ENCODE measurements at places on chromosomes 5 and 9. TPM values are rescaled to one million over a fixed set of nuclear protein-coding genes. Genes with fewer than 3 reads are reported as not detected.

DNA sequence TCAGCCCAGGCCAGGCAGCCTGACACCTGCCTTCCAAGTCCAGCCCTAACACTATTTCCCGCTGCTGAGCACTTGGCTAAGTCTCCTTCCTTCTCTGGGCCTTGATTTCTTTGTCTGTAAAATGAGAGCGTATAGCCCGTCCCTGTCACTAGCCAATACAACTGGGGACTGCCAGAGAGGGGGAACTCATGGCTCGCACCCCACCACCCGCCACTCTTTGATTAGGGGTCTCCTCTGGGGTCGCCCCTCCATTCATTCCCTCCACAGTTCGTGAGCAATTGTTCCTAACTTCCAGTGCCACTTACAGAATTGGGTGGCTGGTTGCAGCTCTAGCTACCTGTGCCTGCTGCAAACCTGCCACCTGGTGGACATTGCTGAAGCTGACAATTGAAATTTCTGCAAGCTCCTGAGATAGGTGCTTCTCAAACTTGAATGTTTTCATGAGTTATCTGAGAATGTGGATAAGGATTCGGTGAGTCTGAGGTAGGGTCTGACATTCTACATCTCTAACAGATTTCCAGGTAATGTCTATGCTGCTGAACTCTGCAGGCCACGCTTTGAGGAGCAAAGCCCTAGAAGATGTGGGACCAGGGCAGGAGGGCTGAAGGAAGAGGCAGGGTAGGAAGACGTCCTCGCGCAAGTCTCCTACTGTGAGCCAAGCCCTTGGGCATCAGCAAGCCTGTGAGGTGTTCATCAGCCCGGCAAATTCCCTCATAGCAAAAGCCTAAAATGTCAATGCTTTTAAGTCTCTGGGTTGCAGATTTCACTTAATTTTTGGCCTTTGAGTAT is 13.3 kb upstream of the RECK start:
- H3K4me3 ChIP-seq: no peak overlapping the region
- H3K27me3 ChIP-seq: no peaks in the 10 kb centered on the region
- no peaks in the 10 kb centered on the region for H3K4me1 ChIP-seq
- peak; percentile 73 for DNase-seq
- no peaks in the 10 kb centered on the region for H3K36me3 ChIP-seq

- no peaks in the 10 kb centered on the region for H3K4me1 ChIP-seq
- H3K4me3 ChIP-seq: no peak overlapping the region
- no peaks in the 10 kb centered on the region for H3K27me3 ChIP-seq
- no peak for DNase-seq
These were observed 57.9 kb upstream of the MIER3 start for GRCh38 chr5:57009811-57010210.

- DNase-seq: no peak
- no peak overlapping the region for H3K4me3 ChIP-seq
- no peak overlapping the region for H3K27ac ChIP-seq
- peaks cover 10% of the 10 kb centered on the region for H3K4me1 ChIP-seq
- H3K27me3 ChIP-seq: no peaks in the 10 kb centered on the region
These were observed 7.3 kb upstream of the TCF7 start for GRCh38 chr5:134106991-134107701.

- no peaks in the 10 kb centered on the region for H3K36me3 ChIP-seq
- no peaks in the 10 kb centered on the region for H3K4me1 ChIP-seq
- H3K27ac ChIP-seq: no peak overlapping the region
- no peaks in the 10 kb centered on the region for H3K27me3 ChIP-seq
- DNase-seq: no peak
These were observed 236.4 kb downstream of the LRRC70 start for GRCh38 chr5:62814991-62815390.

GRCh38 chr9:121972501-121972981 is 120.6 kb downstream of the TTLL11 start:
- no peak overlapping the region for H3K4me3 ChIP-seq
- peaks cover 3% of the 10 kb centered on the region for H3K4me1 ChIP-seq
- H3K27me3 ChIP-seq: no peaks in the 10 kb centered on the region
- no peaks in the 10 kb centered on the region for H3K36me3 ChIP-seq
- no peak overlapping the region for H3K27ac ChIP-seq

DNA sequence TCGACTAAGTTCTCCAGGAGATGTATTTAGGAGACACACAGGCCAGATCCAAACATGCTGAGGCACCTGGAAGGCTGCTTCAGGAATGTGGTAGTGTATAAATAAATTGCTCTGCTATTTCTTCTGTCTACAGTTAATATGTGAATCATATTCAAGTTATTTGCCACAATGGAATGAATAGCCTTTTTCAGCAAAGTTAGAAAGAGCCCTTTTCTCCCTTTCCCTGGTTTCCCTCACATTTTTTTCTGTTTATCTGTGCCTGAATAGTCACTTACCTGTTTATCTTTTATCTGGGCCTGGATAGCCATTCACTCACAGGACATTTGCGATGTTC is 44.1 kb upstream of the CLINT1 start:
- no peaks in the 10 kb centered on the region for H3K27me3 ChIP-seq
- no peaks in the 10 kb centered on the region for H3K36me3 ChIP-seq
- peak overlapping the region; percentile 34 for H3K27ac ChIP-seq
- H3K4me3 ChIP-seq: no peak overlapping the region

DNA sequence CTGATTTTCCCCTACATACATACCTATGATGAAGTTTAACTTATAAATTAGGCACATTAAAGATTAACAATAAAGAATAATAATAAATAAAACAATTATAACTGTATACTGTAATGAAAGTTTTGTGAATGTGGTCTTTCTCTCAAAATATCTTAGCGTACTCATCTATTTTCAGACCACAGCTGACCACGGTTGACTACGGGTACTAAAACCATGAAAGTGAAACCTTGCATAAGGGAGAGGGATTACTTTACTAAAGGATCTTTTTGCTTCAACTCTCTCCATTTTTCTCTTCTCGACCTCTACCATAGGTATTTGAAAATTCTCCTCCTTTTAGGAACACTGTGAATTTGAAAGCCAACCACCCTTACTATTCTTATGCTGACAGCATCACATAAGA is 475.5 kb downstream of the CETN3 start:
- H3K36me3 ChIP-seq: no peaks in the 10 kb centered on the region
- no peaks in the 10 kb centered on the region for H3K4me1 ChIP-seq
- no peak overlapping the region for H3K4me3 ChIP-seq
- DNase-seq: no peak

- no peak overlapping the region for H3K27ac ChIP-seq
- H3K4me3 ChIP-seq: no peak overlapping the region
- H3K4me1 ChIP-seq: peaks cover 9% of the 10 kb centered on the region
- H3K27me3 ChIP-seq: no peaks in the 10 kb centered on the region
These were observed 270.4 kb downstream of the ARHGAP26 start for GRCh38 chr5:143040622-143041021.

DNA sequence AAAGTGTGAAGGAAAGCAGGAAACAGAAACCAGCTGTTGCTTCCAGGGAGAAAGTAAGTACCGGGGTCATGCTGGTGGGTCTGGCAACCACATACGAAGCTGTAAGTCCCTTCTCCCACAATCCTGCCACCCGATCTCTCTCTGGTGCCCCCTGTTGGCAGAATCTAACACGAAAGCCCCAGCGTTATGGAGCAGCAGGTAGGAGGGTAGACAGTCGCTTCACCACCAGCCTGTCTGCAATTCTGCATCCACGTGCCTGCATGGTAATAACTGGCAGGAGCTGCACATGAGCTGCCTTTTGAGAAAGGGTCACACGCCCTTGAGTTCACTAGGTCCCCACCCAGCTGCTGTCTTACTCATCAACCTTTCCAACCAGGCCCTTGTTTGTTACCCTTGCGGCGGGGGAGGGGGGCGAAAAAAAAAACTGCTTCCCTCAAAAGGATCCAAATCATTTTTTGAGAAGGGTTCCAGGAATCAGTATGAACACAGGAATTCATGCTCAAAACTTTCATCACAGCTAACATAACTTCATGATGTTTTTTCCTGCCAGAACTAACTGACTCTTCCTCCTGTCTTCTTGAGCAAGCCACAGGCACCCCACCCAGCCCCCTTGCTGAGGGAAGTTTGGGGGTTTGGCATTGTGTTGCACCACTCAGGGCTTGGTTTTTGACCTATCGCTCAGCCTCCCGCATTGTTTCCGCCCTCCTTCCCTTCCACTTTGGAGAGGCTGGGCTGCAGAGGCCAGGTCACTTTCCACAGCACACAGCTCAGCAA is 19.6 kb upstream of the TMEM252 start:
- no peak overlapping the region for H3K4me3 ChIP-seq
- H3K27ac ChIP-seq: no peak overlapping the region
- H3K27me3 ChIP-seq: peaks cover 14% of the 10 kb centered on the region
- H3K36me3 ChIP-seq: no peaks in the 10 kb centered on the region
- H3K4me1 ChIP-seq: peaks cover 9% of the 10 kb centered on the region
- DNase-seq: no peak

- H3K4me1 ChIP-seq: no peaks in the 10 kb centered on the region
- no peaks in the 10 kb centered on the region for H3K36me3 ChIP-seq
- no peak overlapping the region for H3K27ac ChIP-seq
- no peak overlapping the region for H3K4me3 ChIP-seq
- peaks cover 5% of the 10 kb centered on the region for H3K27me3 ChIP-seq
- DNase-seq: no peak
These were observed 36.0 kb upstream of the NPM1 start for GRCh38 chr5:171351536-171352073.

DNA sequence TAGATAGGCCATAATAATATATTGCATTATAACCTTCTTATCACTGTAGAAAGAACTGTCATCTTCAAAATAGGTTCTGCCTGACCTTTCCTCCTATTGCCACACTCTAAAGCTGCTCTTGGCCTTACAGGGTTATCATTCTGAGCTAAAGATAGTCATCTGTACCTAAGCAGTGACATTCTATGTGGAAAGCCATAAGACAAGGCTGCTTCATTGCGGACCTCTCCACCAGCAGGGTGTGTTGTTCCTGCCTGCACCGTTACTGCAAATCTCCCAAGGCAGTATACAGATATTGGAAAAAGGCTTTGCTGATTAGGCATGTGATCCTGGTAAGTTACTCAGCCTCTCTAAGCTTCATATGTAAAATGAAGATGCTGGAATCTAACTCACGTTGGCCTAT is 8.1 kb downstream of the ZNF622 start:
- H3K4me1 ChIP-seq: peaks cover 34% of the 10 kb centered on the region
- peaks cover 76% of the 10 kb centered on the region for H3K36me3 ChIP-seq
- H3K27ac ChIP-seq: no peak overlapping the region
- H3K4me3 ChIP-seq: no peak overlapping the region
- H3K27me3 ChIP-seq: no peaks in the 10 kb centered on the region

- H3K4me3 ChIP-seq: no peak overlapping the region
- peaks cover 39% of the 10 kb centered on the region for H3K4me1 ChIP-seq
- H3K27ac ChIP-seq: no peak overlapping the region
- H3K27me3 ChIP-seq: no peaks in the 10 kb centered on the region
- DNase-seq: no peak
These were observed 29.6 kb upstream of the NCS1 start for GRCh38 chr9:130142641-130143040.

DNA sequence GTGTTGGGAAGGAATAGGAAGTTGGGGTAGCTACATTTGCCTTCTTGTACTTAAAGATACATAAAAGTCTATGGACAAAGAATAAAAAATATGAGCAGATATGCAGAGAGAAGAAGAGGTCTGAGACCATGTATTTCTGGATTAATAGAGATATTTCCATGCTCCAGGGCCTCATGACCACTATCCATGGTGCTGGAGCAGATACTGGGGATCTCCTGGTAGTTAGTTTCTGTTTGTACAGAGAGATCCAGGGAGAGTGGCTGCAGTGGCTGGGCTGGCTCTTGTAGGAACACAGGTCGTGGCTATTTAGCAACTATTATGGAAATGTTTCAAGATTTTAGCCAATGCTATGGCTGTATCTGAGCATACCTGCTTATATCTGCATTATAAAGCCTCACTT is 184.2 kb upstream of the TMEM161B start:
- no peaks in the 10 kb centered on the region for H3K27me3 ChIP-seq
- H3K27ac ChIP-seq: no peak overlapping the region
- DNase-seq: no peak
- no peak overlapping the region for H3K4me3 ChIP-seq
- H3K4me1 ChIP-seq: no peaks in the 10 kb centered on the region
- H3K36me3 ChIP-seq: no peaks in the 10 kb centered on the region

- H3K27ac ChIP-seq: no peak overlapping the region
- no peaks in the 10 kb centered on the region for H3K36me3 ChIP-seq
- H3K4me3 ChIP-seq: no peak overlapping the region
- DNase-seq: no peak
- no peaks in the 10 kb centered on the region for H3K27me3 ChIP-seq
- H3K4me1 ChIP-seq: peaks cover 12% of the 10 kb centered on the region
These were observed 42.6 kb downstream of the HMGCS1 start for GRCh38 chr5:43270645-43271044.

GRCh38 chr5:171795381-171795780 is 9.8 kb downstream of the SMIM23 start:
- H3K4me1 ChIP-seq: no peaks in the 10 kb centered on the region
- no peak for DNase-seq
- no peak overlapping the region for H3K4me3 ChIP-seq
- no peaks in the 10 kb centered on the region for H3K36me3 ChIP-seq

DNA sequence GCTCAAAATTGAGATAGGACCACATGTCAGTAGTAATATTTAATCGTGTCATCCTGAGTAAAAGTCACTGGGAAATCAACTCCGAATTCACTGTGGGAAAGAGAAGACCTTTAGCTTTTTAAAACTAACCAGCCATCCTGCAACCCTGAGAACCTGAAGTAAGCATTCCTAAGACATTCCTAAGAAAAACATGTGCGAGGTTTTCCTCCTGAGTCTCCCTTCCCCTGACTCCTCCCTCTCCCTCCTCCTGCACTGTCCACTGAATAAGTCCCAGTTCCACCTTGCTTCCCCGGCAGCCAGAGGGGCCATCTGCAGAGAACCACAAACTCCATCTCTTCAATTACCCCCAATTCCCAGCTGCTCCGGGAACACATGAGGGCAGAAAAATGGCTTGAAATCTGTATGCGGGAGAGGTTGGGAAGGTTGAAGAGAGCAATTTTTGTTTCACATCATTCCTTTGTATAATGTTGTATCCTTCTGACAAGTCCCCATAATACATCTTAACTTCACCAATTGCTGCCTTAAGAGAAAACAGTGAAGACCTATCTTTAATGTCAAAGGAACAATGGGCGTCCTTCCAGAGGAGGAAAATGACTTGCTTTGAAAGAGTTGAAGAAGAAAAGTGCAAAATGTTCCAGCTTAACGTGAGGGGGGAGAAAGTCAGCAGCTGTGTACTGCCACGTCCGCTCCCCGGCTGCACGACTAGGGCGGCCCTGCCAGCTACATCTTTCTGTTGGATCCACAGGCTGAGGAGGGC is 186.3 kb downstream of the ZNF462 start:
- H3K4me1 ChIP-seq: no peaks in the 10 kb centered on the region
- DNase-seq: no peak
- no peak overlapping the region for H3K4me3 ChIP-seq
- no peaks in the 10 kb centered on the region for H3K36me3 ChIP-seq

LCN15 gene
- total RNA-seq: not detected

GLRA1 gene
- not detected for total RNA-seq

FXN gene
- total RNA-seq: 11.1 TPM

F12 gene
- 4.3 TPM for total RNA-seq

PCDHGA3 gene
- total RNA-seq: 1.3 TPM

PCDHB6 gene
- total RNA-seq: not detected

LHX6 gene
- total RNA-seq: 1.4 TPM

UBLCP1 gene
- 19.2 TPM for total RNA-seq

KIAA0825 gene
- 4.6 TPM for total RNA-seq

SLC9A3 gene
- total RNA-seq: 3.7 TPM

ADAMTS13 gene
- total RNA-seq: 3.3 TPM
